ENCODE measurements at places on chromosomes 5 and 9. TPM values are rescaled to one million over a fixed set of nuclear protein-coding genes. Genes with fewer than 3 reads are reported as not detected.

The IL13 gene
- not detected for total RNA-seq

GRCh38 chr9:133715866-133716563, 22.1 kb downstream of the SARDH start:
- DNase-seq: no peak

The RGS7BP gene
- total RNA-seq: 1.5 TPM

The NUTM2G gene
- total RNA-seq: not detected
